ENCODE measurements at places on chromosomes 3 and 15. TPM values are rescaled to one million over a fixed set of nuclear protein-coding genes. Genes with fewer than 3 reads are reported as not detected.

DNA sequence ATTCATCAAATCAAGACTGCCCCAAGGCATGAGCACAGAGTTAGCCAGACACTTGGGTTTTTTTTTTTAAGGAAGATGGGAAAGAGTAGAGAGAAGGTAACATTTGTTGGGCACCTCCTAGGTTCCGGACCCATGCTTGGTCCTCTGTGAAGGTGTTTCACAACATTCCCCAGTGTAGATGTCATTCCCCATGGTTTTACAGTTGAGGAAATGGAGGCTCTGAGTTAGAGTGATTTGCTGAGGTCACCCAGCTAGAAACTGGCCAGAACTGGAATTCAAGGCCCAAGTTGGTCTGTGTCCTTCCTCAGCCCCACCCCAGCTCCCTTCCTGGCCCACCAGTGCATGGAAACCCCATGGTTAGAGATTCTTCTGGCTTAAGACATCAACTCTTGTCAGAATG, 19.9 kb downstream of the WNT7A start:
- DNase-seq: no peak

The CHL1 gene
- 86.7 TPM for total RNA-seq

The C3orf18 gene
- 13.8 TPM for total RNA-seq

DNA sequence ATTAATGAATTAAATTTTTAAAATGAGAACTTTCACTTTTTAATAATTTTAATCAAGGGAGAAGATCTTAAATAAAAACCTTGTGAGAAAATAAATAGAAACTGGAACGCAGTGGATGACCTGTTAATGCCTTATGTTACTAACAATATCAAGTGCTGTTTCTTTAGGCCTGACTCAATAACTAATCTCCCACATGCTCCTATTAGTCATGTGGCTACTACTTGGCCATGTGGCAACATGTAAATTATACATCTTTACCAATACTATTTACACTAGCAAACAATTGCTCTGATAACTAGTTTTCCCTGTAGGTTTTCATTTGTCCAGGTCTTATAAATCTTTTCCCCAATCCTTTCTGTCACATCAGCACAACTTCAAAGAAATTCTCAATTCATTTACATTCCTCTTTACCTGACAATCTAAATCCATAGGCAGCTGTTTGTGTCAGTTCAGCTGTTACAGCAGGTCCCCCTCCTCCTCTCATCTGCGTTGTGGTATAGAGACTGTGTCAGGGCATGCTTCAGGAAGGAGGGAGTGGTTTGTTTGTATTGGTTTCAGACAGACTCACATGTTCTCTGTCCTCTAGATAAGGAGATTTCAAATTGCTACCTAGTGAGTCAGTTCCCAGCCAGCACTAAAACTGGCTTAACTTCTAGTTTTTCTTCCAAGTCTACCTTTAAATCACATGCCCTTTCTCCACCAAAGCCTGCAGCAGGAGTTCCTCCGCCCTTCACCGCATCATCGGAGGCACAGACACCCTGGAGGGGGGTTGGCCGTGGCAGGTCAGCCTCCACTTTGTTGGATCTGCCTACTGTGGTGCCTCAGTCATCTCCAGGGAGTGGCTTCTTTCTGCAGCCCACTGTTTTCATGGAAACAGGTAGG, 11.3 kb upstream of the C3orf52 start:
- DNase-seq: no peak

GRCh38 chr3:58524326-58524888, 12.6 kb downstream of the ACOX2 start:
- DNase-seq: no peak

DNA sequence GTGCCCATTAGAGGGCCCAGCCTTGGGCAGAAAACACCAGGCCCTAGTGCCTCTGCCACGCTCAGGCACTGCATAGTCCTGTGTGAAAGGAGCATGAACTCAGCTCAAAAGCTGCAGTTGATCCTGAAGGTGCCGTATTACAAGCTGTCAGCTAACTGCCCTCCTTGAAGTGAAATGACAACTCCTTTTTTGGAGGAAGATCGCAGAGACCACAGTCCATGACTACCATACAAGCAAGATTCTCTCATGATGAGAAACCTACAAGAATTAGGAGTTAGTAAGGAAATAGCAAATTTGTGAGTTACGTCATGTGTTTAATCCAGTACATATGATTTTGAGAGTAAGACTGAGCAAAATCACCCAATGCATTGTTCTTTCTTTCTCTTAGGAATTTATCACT, 513.9 kb upstream of the NR2F2 start:
- DNase-seq: no peak

The RPL39L gene
- total RNA-seq: 27.7 TPM

DNA sequence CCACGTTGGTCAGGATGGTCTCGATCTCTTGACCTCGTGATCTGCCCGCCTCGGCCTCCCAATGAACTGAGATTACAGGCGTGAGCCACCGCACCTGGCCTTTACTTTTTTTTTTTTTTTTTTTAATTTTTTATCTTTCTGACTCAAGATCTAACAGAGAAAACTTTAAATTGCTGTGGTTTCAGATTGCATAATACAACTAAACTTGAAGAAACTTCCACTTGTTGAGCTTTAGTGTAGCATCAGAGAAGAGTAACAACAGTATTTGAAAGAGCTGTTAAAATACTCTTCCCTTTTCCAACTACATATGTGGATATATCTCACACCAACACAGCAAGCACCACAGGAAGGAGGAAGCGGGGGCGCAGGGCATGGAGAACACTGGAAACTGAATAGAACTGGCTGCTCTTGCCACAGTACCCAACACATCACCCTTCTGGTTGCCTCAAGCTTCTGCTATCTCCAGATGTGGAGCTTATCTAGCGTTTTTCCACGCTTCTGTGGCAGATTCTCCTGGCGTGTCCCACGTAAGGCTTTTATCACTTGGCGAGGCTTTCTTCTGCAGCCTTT, 45.4 kb downstream of the MAP6D1 start:
- no peak for DNase-seq

- DNase-seq: no peak
Measured at GRCh38 chr3:148030975-148031374, 621.8 kb downstream of the ZIC1 start.

The KNG1 gene
- total RNA-seq: not detected

GRCh38 chr15:32778391-32779176, 60.8 kb downstream of the GREM1 start:
- DNase-seq: no peak

DNA sequence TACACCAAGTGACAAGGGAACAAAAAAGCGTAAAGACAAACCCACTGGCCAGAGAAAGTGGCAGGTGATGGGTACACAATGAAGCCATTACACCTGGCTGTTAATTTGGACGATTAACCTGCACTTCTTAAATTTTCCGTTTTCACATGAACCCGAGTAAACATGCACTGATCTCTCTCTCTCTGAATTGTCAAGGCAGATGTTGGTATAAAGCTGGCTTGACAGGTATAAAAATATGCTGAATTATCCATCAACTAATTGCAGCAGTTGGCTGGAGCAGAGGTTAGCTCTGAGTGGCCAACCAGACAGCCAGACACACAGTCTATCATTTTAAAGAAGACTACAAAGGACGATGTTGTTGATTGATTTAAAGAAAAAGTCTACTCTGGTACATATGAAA, 561.7 kb upstream of the ALCAM start:
- no peak for DNase-seq

GRCh38 chr3:25536521-25537391, 108.7 kb downstream of the RARB start:
- DNase-seq: no peak

The WNT7A gene
- not detected for total RNA-seq

GRCh38 chr3:178291574-178292370, 244.5 kb upstream of the KCNMB2 start:
- DNase-seq: no peak

The CAMP gene
- total RNA-seq: not detected

DNA sequence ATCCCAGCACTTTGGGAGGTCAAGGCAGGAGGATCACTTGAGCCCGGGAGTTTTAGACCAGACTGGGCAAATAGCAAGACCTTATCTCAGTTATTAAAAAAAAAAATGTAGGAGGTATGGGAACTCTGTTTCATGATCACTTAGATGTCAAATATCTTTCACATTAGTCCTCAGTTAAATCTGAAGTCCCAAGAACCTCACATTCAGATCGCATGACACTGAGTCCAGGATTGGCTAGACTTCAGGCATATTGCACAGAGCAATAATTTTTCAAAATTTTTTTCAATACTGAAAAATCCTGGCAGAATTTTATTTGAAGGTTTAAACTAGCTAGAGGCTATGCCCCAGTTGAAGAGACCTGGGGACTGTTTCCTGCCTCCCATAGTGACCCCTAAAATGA, 56.3 kb upstream of the ZNF148 start:
- DNase-seq: no peak

- DNase-seq: no peak
Measured at GRCh38 chr3:161498259-161498921, 1.8 kb downstream of the OTOL1 start.

GRCh38 chr15:99365242-99365641, 114.0 kb downstream of the LRRC28 start:
- DNase-seq: no peak

- DNase-seq: no peak
Measured at GRCh38 chr15:65517866-65518207, 348 bp upstream of the DPP8 start.
